ENCODE measurements at places on chromosomes 5 and 9. TPM values are rescaled to one million over a fixed set of nuclear protein-coding genes. Genes with fewer than 3 reads are reported as not detected.

- H3K27ac ChIP-seq, result no peak overlapping the region
- no peaks in the 10 kb centered on the region for H3K36me3 ChIP-seq
- H3K4me3 ChIP-seq, result no peak overlapping the region
Measured at GRCh38 chr5:54570916-54571315, 53.4 kb downstream of the SNX18 start.

DNA sequence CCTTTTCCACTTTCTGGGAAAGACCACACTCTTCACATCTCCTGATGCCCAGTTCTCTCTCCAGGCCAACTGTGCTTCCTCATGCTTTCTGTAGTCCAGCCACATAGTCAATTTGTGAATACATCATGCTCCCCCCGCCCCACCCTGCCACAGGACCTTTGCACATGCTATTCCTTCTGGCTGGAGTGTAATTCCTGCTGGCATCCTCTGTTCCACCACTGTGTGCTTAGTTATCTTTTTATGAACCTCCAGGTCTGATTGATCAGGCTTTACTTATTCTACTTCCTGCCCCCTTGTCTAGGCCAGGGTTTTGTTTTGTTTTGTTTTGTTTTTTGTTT is 372.6 kb upstream of the RIOK2 start:
- no peaks in the 10 kb centered on the region for H3K27me3 ChIP-seq
- no peak for DNase-seq
- H3K36me3 ChIP-seq, result no peaks in the 10 kb centered on the region
- H3K27ac ChIP-seq, result no peak overlapping the region

- no peaks in the 10 kb centered on the region for H3K36me3 ChIP-seq
- H3K27me3 ChIP-seq, result no peaks in the 10 kb centered on the region
- peak overlapping the region; percentile 9 for H3K27ac ChIP-seq
- H3K4me3 ChIP-seq, result no peak overlapping the region
- no peak for DNase-seq
- H3K4me1 ChIP-seq, result no peaks in the 10 kb centered on the region
Measured at GRCh38 chr9:92527832-92528521, 7.8 kb downstream of the ECM2 start.

DNA sequence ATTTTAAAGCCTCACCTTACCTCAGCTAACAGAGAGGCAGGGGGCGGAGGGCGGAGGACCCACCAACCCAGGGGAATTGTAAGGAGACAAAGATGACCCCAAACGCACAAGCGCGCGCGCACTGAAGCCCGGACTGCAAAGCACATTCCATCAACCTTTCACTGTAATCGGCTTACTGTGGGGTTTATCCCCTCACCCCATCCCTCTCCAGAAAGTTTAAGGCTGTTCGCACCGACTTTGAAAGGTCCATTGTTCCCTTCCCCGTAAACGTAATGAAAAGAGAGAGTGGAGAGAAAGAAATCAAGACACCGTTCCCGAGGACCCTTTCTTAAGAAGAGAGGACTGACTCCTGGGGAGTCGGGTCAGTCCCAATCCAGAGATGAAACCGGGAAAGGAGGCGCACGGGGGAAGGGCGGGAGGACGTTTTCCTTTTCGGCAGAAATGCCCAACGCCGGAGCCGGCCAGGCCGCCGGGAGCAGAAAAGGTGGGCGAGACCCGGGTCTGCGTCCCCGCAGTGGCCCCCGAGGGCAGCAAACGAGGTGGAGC is 464 bp downstream of the CEMIP2 start:
- H3K36me3 ChIP-seq, result no peaks in the 10 kb centered on the region
- peaks cover 5% of the 10 kb centered on the region for H3K4me1 ChIP-seq
- peak; percentile 32 for DNase-seq
- peak overlapping the region; percentile 97 for H3K27ac ChIP-seq

DNA sequence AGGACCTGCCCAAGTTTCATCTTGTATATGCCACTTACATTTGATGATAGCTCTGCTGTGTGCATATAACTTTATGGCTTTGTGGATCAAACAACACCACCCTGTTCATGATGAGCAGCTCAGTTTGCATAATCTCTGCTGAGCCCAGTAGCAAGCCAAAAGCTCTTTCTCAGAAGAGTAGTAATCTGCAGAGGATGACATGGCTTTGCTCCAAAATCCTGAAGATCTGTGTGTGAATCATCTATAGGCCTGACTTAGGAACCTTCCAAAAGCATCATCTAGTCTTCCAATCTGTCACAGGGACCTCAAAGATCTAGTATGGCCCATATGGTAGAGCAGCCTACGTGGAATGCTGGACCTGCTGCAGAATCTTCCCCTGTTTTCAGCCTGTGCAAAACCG is 394.6 kb downstream of the PSAT1 start:
- H3K27me3 ChIP-seq, result no peaks in the 10 kb centered on the region
- H3K4me3 ChIP-seq, result no peak overlapping the region
- H3K4me1 ChIP-seq, result no peaks in the 10 kb centered on the region
- H3K27ac ChIP-seq, result no peak overlapping the region

DNA sequence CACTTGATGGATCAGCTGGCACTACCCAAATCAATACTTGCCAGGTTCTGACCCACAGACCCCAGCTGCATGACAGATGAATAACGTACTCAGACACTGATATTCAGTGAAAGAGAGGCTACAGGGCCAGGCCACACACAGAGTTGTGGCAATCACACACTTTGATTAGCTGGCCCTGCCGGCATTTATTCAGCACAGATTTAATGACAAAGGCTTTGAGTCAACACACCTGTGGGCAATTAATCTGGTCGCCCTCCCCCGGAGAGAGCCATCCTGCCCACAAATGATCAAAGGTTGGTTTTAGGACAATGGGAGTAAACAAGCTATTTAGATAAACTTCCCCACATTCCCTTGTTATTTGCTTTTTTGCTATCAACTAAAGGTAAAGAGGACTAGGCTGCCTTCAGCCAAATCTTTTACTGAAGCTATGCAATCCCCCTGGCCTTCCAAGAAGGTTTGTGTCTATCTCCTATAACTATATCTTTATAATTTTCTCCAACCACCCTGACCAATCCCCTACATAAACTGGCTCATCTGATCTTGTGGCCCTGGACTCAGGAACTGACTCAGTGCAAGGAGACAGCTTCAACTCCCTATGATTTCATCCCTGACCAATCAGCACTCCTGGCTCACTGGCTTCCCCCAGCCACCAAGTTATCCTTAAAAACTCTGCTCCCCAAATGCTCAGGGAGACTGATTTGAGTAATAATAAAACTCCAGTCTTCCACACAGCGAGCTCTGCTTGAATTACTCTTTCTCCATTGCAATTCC is 12.7 kb upstream of the TRIM32 start:
- no peak overlapping the region for H3K27ac ChIP-seq
- no peaks in the 10 kb centered on the region for H3K27me3 ChIP-seq
- H3K36me3 ChIP-seq, result no peaks in the 10 kb centered on the region
- H3K4me1 ChIP-seq, result no peaks in the 10 kb centered on the region

DNA sequence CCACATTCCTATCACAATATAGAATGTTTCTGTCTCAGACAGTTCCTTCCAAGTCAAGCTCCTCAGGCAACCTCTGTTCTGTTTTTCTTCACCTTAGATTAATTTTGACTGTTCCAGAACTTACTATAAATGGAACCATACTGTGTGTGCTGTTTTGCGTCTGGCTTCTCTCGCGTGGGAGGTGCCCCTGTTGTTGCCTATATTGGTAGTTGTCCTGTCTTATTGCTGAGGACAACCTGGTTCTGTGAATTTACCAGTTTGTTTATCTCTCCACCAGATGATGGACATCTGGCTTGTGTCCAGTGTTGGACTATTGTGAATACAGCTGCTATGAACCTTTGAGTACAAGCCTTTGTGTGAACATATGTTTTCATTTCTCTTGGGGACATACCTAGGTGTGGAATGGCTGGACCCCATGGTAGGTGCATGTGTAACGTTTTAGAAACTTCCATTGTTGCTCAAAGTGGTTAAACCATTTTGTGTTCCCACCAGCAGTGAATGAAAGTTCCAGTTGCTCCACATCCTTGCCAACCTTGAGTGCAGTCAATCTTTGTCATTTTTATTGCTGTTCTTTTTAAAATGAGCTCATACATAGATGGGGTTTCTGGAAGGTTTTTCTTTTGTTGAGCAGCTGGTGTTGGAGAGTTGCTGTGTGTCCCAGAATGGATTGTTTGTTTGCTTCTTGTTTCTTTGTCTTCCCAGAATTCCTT is 18.1 kb downstream of the HMCN2 start:
- no peaks in the 10 kb centered on the region for H3K36me3 ChIP-seq
- H3K4me1 ChIP-seq, result peaks cover 9% of the 10 kb centered on the region
- H3K27me3 ChIP-seq, result peaks cover 5% of the 10 kb centered on the region
- no peak overlapping the region for H3K4me3 ChIP-seq
- no peak for DNase-seq

NR5A1 gene
- total RNA-seq, result 199 TPM

PRUNE2 gene
- 8.1 TPM for total RNA-seq

SLC30A5 gene
- 76.8 TPM for total RNA-seq

ATP10B gene
- not detected for total RNA-seq

SLC1A3 gene
- total RNA-seq, result 21.6 TPM

DHFR gene
- total RNA-seq, result 4.4 TPM

Measured in adrenal gland (tissue), 19 donors.